ENCODE measurements at places on chromosomes 11 and 22.

DNA sequence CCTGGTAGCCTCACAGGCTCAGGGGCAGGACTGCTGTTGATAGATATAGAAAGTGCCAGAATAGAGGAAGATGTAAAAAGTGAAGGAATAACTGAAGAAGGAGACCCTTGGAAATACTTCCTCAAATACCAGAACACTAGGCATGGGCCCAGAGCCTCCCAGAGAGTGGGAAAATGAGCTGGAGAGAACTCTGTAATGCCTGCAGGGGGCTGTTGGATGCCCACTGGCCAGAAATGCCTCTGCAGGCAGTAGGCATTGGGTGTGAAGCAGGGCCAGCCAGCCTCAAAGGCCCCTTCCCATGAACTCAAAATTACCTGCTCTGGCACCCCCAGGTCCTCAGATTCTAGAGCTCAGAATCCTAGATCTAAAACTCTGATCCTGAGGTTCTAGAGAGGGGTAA lies 15.1 kb downstream of the P2RY2 start:
- no peak for DNase-seq

GRCh38 chr11:134252346-134253187 lies 585 bp downstream of the THYN1 start:
- DNase-seq = peak; percentile 56

DNA sequence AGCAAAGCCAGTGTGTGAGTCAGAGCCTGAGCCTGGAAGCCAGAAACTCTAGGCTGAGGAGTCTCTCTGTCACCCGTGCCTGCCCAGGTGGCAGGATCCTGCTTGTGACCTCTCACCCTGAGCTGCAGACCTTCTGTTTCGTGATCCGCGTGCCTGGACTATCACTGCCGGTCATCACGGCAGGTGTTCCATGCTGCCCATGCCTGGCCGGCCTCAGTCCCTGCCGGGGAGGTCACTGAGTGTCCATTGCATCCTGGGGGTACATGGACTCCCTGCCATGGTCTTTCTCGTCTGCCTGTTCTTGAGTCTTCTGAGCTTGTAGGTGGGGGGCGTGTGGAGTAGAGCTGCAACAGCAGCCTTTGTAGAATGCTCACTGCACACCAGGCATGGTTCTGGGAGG lies 1032.4 kb downstream of the TBC1D22A start:
- DNase-seq = peak; percentile 9

DNA sequence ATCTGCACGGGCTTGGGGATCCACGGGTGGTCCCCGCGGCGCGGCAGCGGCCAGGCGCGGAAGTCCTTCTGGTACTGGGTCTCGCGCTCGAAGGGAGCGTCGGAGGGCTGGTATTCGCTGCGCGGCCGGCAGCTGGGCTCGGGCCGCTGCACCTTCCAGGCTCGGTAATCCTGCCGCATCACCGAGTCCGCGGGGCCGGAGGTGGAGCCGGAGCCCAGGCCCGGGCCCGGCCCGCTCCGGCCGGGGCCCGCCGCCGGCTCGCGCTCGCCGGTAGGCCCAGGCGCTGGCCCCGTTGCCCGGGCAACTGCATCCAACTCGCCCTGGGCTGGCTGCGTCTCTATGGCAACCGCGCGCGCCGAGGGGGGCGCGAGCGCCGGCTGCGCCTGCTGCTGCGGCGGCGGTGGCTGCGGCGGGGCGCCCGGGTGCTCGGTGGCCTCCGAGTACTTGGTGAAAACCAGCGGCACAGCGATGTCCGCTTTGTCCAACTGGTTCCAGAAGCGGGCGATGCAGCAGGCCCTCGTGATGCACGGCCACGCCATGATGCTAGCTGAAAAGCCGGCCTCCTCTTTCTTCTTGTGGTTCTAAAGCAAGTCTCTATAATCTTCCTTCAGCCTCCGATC lies 897 bp downstream of the MAP6 start:
- peak; percentile 57 for DNase-seq

DNA sequence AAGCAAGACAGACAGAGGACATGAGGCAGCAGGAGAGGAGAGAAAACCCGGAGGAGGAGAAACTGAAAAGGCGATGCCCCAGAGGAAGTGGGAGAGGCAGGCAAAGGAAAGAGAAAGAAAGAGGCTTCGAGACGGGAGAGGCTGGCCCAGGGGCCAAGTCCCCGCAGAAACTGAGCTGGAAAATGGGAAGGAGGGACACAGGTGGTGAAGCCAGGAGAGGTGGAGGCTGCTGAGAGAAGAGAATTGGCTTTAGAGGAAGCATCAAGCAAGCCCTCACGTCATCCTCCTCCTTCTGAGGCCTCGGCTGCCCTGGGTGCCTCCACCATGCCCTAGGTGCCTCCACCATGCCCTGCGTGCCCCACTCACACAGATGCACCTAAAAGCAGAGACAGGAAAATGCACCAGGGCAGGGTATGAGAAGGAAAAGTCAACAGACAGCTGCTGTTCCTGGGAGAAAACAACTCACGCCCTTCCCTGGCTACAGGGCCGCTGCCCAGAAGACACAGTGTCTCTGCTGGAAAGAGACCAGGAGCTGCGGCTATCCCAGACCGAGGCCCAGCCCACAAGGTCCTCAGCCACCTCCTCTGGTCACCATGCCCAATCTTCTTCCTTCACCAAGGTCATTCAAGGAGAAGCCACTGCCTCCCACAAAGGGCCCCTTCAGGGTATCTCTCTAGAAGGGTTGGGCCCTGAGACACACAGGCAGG lies 14.3 kb downstream of the FXYD6 start:
- DNase-seq = no peak

DNA sequence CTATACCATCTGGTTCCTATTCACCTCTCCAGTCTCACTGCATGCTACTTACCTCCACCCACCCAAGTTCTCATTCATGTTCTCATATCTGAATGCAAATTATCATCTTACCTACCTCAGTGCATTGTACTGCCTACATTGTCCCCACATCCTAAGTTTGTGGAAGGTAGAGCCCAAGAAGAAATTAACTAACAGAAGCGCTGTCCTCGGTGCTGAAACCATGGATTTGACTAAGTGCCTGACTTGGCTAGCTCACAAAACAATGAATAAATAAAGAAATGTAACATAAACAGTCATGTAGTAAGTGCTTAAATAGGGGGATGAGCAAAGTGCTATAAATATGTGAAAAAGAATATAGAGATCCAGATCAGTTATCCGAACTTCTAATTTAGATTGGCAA lies 63.2 kb downstream of the GRIA4 start:
- peak; percentile 51 for DNase-seq

GRCh38 chr22:43592476-43592875 lies 180.7 kb downstream of the MPPED1 start:
- DNase-seq = no peak

- no peak for DNase-seq
These were observed 40.6 kb upstream of the POLD3 start for GRCh38 chr11:74551754-74552145.

- no peak for DNase-seq
These were observed 61.5 kb downstream of the DKK3 start for GRCh38 chr11:11946878-11947277.

DNA sequence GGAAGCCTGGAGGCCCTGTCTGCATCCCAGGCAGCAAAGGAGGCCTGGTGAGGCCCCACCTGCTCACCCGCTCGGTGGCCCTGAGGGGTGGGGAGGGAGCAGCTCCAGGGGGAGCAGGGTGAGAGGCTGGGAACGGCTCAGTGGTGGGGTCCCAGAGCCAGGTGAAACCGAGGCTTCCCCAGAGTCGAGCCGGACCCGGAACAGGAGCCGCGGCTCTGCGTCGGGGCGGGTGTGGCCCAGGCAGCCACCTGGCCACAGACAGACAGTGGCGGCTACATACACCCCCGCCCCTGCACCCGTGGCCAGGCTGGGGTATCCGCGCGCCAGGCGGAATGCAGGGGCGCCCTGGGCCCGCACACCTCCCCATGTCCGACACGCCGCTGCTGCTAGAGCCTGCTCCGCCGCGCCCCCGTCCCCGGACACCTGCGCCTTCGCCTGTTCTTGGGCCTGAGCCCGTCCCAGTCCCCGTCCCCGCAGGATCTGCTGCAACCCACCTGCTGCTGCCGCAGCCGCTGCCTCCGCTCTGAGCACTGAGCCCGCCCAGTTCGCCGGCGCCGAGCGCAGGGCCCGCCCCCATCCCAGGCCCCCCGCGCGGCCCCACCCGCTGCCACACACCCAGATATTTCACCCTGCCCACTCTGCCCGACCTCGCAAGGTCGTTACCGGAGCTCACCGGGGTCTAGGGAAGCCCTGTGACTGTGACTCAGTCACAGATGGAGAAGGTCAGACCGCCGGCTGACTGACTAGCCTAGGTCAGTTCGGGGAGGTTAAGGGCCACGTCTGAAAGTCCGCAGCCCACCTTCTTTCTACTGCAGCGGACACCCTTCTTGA lies at the start of gene SLC7A4:
Gene SLC7A4, minus strand, starts transcription at position 525 of the 831 bp plus-strand sequence. CDS start 749 bp downstream, outside the sequence.
- no peak for DNase-seq

GRCh38 chr11:73154178-73154577 lies 12.1 kb upstream of the FCHSD2 start:
- DNase-seq = peak; percentile 81

DNA sequence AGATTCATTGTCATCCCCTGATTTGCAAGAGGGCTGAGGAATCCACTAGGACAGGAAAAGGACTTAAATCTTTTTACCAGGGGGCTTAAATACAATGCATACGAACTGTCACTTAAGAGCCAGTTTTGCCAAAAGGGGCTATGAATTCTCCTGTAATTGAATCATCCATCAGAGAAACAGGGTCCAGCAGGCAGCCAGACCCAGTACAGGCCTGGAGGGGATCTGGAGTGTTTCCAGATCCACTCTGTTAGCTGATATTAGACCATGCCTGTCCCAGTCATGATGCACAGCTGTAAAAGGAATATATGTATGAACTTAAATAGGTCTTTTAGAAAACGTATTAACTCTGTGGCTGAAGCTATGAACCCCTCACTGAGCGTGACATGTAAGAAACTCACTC lies 53.8 kb upstream of the PRSS23 start:
- no peak for DNase-seq

DNA sequence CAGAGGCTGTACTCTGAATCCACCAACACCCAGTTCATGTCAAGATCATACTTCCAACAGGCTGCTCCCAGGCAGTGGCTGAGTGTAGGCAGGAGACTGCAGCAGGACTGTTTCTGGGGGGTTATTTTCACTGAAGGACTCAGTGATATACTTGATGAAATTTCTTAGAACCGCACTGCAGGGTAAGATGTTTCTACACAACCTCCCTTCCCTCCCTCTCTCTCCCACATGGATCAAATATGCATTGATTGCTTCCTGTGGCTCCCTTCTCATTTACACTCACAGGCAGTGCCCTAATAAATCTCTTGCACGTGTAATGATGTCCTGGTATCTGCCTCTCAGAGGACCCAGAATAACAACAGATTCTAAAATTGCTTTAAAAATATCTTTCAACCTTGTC lies 251.3 kb upstream of the CCDC179 start:
- DNase-seq = no peak

GRCh38 chr11:64305075-64305690 lies at the start of gene ESRRA:
ESRRA (plus strand) TSS chr11:64305524; CDS start chr11:64307180, 1,656 bp downstream.
- DNase-seq = peak; percentile 100

DNA sequence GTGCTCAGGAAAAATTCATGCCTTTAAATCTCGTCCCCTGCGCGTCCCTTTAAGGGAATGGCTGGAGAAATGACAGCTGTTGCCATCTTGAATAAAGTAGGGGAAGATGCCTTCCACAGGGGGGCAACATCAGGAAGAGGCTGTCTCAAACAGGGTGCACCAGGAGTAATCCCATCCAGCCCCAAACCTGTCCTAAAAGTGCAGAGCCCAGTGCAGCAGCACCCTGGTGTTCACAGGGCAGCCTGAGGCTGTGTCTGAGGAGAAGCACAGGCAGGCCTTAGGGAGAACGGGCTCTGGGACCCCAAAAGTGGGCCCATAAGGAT lies 10.8 kb upstream of the C11orf96 start:
- DNase-seq = no peak

DNA sequence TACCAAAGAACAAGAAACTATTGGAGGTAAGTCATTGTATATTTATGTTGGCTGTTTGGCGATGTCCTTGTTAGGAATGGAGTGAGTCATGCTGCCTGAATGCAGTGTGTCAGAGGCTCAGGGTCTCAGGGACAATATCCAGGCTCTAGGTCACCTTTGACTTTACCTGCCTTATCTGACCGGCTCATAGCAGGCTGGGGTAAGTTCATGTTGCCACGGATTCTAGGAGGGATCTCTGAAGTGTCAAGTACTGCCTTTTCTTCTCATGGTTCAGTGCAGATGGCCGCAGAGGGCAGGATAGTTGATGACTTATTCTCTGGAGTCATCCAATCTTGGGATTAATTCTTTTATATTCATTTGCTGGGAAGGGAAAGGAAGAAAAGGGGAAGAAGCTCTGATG lies 53.2 kb downstream of the SPON1 start:
- DNase-seq = no peak

- DNase-seq = no peak
These were observed 8.7 kb upstream of the CHADL start for GRCh38 chr22:41249442-41249841.

DNA sequence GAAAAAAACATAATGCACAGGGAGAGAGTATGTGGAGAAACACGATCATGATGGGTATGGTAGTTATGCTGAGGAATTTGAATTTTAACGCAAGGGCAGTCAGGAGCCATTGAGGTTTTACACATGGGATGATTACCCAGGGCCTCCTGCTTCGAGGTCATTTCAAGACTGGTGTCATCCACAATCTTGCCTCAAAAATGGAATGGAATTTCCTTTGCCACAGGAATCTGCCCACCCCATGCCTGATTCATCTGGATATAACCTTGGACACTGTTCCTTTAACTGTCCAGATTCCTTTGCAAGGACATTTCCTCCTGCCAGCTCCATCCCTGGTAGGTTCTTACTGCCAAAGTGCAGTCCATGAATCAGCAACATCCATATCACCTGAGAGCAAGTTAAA lies 655.9 kb upstream of the TENM4 start:
- DNase-seq = no peak

DNA sequence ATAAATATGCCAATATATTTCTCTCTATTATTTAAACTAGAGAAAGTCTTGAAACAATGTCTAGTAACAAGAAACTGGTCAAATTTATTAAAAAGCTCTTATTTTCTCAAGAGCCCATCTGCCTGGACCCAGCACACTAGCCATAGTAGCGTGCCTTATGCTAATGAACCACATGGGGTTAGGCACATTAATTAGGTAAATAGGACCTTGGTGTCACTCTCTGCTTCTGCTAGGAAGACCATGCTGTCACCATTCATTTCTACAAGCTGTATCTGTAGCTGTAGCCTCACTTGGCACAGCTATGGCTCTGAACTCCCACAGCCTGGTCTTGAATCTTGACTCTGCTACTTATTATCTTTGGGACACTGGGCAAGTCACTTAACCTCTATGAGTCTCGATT lies 390.5 kb downstream of the NELL1 start:
- no peak for DNase-seq

GRCh38 chr11:130183878-130184610 lies 24.5 kb downstream of the ST14 start:
- no peak for DNase-seq

- DNase-seq = no peak
These were observed 51.3 kb upstream of the HMGXB4 start for GRCh38 chr22:35205961-35206360.

DNA sequence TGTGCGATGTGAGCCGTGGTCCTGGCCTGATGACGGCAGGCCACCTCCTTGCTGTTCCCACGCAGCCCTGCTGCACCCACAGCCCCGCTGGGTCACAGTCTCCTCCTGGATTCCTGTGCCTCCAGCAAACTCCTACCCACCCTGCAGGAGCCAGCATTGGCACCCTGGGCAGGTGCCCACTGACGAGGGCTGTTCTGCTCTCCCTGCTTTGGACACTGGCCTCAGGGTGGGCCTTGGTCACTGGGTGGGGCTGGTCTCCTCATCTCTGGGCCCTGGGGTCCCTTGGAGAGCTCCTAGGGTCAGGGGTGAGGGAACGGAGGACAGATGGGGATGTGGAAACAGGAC lies 12.7 kb downstream of the TSPAN4 start:
- no peak for DNase-seq

Measured in activated CD8-positive, alpha-beta T cell treated with anti-CD3 and anti-CD28 coated beads, Interleukin-2, amount 10 ng/mL, durations not matched to agents 7 days and 5 days (primary cell).